Right ventricle myocardium superior (tissue), 1 donor: ENCODE measurements at places on chromosomes 1 and 21. TPM values are rescaled to one million over a fixed set of nuclear protein-coding genes. Genes with fewer than 3 reads are reported as not detected.

The ETS2 gene
- total RNA-seq: 37.2 TPM

The MAEL gene
- 1.7 TPM for total RNA-seq

The MAP1LC3C gene
- total RNA-seq: 0.24 TPM

The NBPF1 gene
- 11.7 TPM for total RNA-seq

The BMP8B gene
- 0.27 TPM for total RNA-seq

The PCNX2 gene
- 2.2 TPM for total RNA-seq

The OR2G3 gene
- not detected for total RNA-seq

The CRYBG2 gene
- not detected for total RNA-seq

The PLA2G2D gene
- total RNA-seq: not detected

The SELL gene
- total RNA-seq: 0.89 TPM

The NUDT4B gene
- total RNA-seq: 0.38 TPM

The AMY1C gene
- total RNA-seq: not detected

The LENEP gene
- not detected for total RNA-seq

The SERINC2 gene
- 1.5 TPM for total RNA-seq

The ACKR1 gene
- total RNA-seq: 8.1 TPM

The SYT2 gene
- total RNA-seq: not detected

The LAD1 gene
- total RNA-seq: 1.9 TPM

DNA sequence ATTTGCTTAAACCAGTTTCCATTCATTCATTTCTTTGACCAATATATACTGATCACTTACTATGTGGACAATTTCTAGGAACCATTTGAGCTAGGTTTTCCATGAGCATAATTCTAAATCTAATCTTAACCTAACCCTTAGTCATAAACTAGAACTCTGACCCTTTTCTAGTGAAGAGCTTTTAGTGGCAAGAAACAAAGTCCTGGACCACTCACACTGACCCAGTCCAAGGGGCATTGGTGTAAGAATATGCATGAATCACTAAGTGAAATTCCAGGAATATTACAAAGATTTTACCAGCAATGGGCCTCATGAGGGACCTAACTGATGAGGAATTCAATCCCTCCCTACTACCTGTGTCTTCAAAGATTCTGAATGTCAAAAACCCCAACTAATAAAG is 40.6 kb upstream of the SLC2A1 start:
- DNase-seq: no peak

- DNase-seq: peak; percentile 90
Measured at GRCh38 chr1:26363549-26364448, 8.8 kb downstream of the ZNF683 start.

DNA sequence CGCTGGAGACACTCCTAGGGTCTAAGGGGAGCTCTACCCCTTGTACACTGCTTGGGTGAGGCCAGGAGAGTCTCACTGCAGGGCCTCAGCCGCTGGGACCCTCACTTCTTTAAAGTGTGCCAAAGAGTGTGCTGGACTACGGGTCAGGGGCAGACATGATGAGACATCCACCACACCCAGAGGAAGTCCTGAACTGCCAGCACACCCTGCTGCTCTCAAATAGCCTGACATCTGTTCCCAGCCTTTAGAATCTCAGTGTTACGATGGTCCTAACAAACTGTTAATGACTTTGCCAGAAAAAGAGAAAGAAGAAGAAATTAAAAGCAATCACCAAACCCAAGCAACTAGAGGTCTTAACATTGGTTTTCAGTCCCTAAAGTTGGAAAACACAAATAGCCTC is 49.0 kb downstream of the MRPL37 start:
- DNase-seq: no peak

DNA sequence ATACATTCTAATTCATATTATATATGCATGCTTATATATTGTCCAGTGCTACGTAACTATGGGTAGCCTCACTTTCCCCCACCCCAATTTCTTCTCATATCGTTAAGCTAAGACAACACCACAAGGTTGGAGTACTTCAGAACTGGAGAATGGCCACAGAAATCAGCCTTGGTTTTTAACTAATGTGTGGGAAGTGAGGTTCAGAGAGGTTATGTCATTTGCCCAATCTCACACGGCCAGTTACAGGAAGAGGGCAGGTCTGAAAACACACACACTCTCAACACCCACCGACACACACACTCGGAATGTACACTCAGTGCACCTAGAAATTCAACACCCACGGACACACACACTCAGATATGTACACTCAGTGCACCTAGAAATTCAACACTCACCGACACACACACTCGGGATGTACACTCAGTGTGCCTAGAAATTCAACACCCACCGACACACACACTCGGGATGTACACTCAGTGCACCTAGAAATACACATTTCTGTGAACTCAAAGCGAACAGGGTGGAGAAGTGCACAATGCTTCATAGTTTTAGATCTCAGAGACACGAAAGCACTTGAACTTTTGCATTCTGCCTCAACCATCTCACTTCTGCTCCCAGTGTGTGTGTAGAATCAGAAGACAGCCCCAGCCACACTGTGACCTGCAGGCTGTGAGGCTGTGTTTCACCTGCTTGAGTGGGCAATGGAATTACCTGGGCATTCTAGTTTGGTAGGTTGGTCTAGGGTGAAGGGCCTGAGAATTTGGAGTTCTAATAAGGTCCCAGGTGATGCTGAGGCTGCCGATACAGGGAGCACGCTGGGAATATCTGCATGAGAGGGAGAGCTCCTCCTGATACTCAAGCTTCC is 170.4 kb downstream of the CLIC6 start:
- DNase-seq: no peak

GRCh38 chr1:30284728-30285475 is 438.5 kb downstream of the MATN1 start:
- DNase-seq: no peak

DNA sequence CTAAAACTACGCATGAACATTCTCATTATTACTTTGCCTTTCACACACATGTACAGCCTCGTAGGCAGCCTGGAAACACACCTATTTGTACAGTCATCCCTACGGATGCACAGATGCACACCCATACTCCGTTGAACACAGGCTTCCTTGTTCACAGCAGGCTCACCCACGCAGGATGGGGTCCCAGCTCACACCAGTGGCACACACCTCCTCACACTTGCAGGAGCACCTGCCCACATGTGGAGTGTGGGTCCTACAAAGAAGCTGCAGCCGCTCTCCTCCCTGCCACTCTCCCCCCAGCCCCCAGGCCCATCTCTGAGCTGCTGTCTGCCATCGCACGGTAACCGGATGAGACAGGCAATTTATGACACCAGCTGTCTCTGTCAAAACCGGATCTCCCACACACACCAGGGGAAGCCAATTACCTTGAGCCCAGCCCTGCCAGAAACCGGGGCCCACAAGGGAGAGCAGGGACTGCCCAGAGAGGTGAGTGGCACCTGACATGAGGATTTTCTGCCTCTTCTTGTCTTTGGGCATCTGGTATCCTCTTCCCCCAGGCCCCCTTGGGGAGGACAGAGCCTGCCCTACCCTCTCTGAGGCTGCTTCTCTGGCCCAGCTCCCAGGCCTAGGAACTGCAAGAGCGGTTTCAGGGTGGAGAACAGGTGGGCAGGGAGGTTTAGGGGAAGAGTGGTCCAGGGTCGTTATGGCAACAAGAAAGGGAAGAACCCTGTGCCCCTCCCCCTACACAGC is 175.4 kb downstream of the IGSF21 start:
- DNase-seq: no peak

DNA sequence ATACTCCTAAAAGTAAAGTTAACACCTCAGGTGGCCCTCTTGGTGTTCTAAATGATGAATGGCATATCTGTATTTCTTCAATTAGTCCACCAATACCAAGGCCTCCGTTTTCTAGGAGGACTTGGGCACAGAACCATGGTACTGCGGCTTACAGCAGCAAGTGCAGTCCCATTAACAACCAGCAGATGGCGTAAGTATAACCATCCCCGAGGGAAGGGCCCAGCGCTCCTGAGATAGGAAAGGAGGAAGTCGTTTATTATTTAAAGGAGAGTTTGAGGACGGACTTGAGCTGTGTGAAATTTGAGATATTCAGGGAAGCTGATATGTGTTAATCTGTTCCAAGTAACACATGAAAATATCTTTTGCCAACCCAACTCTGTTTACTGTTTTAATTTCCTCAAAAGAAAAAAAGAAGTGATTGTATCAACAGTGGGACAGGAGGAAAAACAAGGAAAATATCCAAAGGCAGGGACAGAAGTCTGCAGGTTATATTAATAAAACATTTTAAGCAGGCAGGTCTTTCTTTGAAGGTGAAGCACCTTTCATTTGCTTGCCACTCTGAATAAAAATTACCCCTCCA is 37.7 kb upstream of the KCNJ15 start:
- DNase-seq: peak; percentile 77

- DNase-seq: no peak
Measured at GRCh38 chr1:35326246-35326866, 57.8 kb downstream of the ZMYM4 start.

GRCh38 chr1:192118881-192119405 is 39.3 kb upstream of the RGS18 start:
- no peak for DNase-seq

- DNase-seq: no peak
Measured at GRCh38 chr1:90716552-90717355, at the start of gene BARHL2. TSS of gene BARHL2 (minus strand) at chr1:90717302. CDS start at chr1:90717195, 107 bp downstream.

DNA sequence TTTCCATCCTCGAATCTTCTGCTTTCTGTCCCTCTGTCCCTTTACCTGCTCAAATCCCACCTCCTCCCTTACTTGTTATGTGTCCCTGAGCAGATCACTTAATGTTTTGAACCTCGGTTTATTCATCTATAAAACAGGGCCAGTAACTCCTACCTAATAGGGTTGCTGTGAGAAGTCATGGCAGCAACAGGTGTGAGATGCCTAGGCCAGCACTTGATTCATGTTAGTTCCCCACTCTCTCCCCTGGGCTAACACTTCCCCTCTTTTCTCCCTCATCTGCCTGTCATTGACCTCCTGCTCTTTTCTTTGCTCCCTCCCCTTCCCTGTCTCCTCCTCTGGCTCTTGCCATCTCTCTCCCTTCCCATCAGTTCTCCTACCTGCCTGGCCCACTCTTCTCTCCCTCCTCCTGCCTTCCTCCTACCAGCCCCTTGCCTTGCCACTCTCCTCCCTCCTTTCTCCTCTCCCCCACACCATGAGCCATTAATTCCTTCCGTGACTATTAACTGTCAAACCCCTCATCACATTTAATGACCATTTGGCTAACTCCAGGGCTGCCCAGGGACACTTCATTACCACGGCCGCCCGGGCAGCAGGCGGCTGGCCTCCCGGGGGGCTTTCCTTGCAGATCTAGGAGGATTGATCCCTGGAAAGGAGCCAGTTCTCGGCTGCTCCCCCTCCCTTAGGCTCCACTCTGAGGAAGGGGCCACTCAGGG is 90.6 kb upstream of the CD1D start:
- DNase-seq: no peak

GRCh38 chr1:167715157-167715999 is 6.4 kb upstream of the MPZL1 start:
- DNase-seq: peak; percentile 88

GRCh38 chr1:181655756-181656155 is 172.4 kb downstream of the CACNA1E start:
- no peak for DNase-seq

GRCh38 chr1:194114288-194114687 is 927.9 kb upstream of the B3GALT2 start:
- DNase-seq: no peak

DNA sequence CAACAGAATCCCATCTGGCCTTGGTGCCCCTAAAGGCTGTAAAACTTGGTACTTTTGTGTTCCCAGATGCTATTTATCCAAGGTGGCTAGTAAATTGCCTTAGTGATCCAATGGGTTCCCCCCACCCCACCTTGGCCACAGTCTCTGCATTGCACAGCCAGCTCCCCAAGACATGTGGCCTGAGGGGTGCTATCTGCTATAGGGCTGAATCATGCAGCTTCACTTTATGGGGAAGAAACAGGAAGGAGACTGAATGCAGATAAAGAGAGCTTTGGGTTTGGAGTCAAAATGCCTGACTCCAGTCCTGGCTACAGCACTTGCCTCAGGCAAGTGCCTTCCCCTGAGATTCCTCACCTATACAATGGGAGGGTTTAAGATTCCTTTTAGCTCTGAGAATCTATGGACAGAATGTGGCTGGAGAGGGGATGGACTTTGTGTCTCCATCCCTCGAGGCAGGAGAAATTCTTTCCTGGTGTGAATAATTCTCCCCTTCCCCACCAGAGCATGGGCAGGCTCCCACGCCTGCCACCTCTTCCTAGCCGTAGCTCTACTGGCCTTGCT is 6.5 kb downstream of the RHEX start:
- DNase-seq: no peak

GRCh38 chr1:172460887-172461315 is 17.0 kb upstream of the PIGC start:
- DNase-seq: no peak

DNA sequence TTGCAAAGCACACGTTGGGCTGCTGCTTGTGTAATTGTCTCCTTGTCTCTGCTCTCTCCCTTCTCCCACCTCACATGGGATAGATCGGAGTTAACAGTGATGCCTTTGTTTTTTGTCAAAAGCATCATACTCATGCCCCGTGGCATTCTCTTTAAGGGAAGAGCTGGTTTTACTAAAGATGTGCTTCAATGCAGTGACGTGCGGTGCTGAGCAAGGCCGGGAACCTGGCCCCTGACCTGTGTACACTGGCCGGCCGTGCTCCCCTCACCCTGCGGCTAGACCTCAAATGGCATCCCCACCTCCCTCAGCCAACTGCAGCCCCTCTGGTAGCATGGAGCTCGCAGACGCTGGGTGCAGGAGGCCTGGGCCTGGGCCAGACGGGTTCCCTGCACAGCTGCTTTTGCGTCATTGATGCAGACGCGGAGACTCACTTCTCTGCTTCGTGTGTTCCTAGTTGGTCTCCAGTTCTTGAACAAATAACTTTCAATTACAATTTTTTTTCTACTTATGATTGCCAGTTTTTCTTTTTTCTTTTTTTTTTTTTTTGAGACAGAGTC is 19.9 kb downstream of the AGPAT3 start:
- DNase-seq: no peak

DNA sequence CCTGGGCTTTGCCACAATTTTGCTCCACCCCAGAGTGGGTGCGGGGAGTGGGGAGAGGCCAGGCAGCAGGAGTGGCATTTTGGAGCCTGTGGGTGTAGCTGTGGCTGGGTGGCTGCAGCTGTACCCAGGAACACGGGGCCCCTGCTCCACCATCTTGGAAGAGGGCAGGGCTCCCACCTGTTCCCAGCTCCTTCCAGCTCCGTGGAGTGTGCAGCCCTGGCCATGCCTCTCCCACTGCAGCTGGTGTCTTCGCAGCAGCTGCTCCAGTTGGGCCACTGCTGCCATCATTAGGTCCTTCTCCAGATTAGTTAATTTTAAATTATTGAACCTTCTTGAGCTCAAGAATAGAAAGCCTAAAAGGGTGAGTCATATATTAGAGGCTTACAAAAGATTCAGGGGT is 17.6 kb downstream of the FAM20B start:
- DNase-seq: no peak

GRCh38 chr1:41407664-41408252 is 46.5 kb downstream of the FOXO6 start:
- no peak for DNase-seq
